ENCODE measurements at places on chromosomes 6 and 20.

DNA sequence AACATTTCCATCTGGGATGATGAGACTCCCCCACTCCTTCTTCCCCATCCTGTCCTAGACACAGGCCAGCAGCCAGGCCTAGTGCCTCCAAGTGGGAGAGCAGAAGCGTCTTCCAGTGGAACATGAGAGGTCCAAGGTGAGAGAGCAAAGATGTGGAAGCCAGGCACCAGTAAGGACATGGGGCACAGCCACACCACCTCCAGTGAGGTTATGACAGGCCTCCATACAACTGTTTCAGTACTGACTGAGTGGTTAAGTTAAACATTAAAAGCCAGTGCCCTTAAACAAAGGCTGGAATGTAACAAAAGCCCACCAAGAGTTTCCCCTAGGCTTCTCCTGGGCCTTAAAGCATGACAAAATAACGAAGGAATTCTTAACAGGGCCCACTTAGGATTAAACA is 5.3 kb downstream of the ZBTB24 start:
- no peak for DNase-seq

GRCh38 chr20:33490934-33491656 is 1.2 kb downstream of the CBFA2T2 start:
- no peak for DNase-seq

GRCh38 chr6:36430351-36430750 is 12.3 kb downstream of the PXT1 start:
- DNase-seq: no peak

DNA sequence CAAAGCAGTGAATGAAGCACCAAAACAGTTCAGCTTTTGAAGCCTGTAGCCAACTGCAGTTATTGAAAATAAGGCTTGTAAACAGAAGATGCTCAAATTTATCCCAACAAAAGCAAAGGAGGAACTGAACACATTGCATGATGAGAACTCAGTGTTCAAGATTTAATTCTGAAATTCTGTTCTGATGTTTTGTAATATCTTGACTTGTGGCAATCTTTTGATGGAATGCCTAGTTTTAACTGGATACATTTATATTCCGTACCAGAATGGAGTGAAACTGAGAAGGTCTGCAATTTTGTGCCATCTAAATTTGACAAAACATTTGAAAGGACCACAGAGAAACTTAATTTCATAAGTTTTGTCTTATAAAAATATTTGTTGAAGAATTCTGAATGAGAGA is 17.5 kb downstream of the FYN start:
- no peak for DNase-seq

DNA sequence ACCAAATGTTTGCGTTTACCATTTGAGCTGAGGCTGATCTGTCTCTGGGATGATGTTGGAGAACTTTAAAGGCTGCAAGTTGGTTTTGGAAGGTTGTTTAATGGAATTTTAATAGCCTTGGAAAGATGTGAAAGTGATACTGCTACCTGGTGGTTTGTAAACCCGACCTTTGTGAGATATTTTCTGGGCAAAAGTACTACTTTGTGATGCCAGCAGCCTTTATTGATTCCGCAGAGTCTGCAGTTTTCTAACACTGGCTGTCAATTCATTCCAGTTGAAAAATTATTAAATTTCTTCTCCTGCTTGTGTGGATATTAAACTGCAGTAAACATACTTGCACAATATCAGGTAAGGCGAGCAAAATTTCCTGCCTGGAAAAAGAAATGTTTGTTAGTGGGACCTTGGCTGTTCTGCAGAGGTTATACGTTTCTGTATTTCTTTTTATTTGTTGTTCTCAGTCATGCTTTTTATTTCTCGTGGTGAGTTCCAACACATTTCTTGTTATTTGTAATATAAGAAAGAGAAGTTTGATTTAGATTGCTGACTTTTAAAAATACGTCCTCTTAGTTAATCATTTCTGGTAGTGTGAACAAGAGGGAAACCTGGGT is 322.5 kb downstream of the CDKAL1 start:
- DNase-seq: no peak

DNA sequence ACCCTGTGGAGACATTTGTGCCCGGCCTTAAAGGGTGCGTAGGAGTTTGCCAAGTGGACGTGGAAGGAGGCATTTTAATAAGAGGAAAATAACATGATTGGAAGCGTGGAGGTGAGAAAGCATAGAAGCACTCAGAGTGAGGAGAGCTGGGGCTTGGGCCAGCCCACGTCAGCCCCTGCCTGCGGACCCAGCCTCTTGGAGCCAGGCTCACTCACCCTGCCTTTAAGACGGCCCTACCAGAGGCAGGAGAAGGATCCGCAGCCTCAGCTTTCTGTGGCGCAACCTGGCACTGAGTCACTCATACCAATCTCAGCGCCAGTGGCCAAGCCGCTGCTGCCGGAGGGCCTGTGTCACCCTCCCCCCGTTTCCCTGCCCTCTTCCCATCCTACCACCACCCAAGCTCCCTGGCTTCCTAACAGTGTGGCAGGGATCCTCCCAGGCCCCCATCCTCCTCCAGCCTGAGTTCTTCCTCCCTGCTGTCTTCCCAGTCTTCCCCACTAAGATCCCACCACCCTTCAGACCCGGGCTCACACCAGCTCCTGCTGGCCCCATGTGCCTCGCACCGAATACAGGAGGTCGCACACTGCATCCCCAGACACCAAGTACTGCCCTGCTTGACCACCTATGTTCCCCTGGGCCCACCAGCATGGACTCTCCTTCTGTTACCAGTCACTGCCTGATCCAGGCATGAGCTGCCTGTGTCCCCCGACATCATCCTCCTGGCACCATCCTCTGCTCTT is 285.2 kb downstream of the UST start:
- DNase-seq: no peak

DNA sequence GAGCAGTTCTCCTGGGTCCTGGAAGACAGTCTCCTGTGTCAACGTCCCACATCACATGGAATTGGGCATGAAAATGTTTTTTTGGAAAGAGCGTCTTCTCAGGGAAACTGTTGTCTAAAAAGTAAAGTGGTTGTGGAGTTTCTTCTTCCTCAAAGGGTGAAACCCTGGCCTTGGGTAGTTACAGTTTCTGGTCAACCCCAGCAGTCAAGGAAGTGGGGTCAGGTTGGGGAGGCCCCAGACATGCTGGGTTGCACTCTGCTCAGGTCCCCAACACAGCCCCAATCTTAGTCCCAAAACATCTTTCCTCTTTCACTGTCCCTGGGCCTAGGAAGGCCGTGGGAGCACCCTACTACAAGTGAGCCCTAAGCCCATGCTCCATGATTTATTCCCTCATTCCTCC is 996 bp upstream of the NFKBIE start:
- no peak for DNase-seq

DNA sequence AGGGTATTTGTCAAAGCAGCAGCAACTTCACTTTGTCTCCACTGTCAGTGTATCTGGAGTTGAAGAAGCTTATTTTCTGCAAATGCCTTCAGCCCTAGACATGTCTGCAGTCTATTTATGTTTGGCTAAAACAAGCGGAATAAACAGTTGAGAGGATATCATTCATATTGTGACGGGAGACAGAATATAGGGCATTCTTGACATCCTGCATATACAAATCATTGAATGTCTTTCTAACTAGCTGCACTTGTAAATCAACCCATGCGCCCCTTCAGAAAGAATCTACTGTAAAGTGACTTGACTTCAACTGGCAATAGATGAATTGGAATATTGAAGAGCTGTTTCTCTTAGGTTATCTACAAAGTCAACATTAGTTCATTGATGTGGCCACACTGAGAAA is 258.9 kb downstream of the TSHZ2 start:
- DNase-seq: no peak

GRCh38 chr6:25537349-25538018 is 114.5 kb upstream of the SCGN start:
- DNase-seq: no peak

GRCh38 chr20:24086121-24086520 is 97.5 kb upstream of the GGTLC1 start:
- DNase-seq: no peak

DNA sequence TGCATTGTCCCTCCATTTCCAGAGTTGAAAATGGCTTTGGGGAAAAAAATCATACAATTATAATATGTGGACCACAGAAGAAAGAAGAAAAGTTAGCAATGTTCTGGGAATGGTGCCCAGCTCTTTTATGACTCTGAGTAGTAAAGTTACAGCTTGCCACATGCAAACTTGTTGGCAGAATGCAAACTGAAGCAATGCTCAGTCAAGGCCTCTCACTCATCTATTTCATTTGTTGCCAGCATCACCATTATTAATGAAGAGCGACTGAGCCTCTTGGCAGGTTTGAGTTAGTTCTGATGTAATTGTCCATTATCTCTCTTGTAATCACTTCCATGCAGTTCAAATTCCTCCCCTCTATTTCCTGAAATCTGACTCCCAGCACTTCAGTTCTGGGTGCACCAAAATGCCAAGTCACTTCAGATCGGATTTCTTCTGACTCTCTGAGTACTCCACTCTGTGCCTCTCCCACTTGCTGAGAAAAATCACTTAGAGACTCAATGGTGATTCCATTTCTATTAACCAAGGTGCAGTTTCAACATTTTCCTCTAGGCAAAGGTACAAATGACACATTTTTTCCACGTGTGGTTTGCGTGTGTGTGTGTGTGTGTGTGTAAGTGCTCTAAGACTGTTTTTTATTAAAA is 154.4 kb upstream of the STMND1 start:
- peak; percentile 89 for DNase-seq

- no peak for DNase-seq
Measured at GRCh38 chr6:123821112-123821511, 17.4 kb downstream of the NKAIN2 start.

- no peak for DNase-seq
Measured at GRCh38 chr6:79668381-79668780, 37.3 kb downstream of the SH3BGRL2 start.

GRCh38 chr6:12119085-12119588 is 107.0 kb downstream of the HIVEP1 start:
- DNase-seq: no peak

- DNase-seq: no peak
Measured at GRCh38 chr6:56667336-56667735, 24.6 kb upstream of the DST start.

GRCh38 chr6:22271081-22271480 is 25.8 kb downstream of the PRL start:
- no peak for DNase-seq

GRCh38 chr6:99119109-99120031 is 171.6 kb upstream of the FBXL4 start:
- DNase-seq: peak; percentile 76

- no peak for DNase-seq
Measured at GRCh38 chr6:73058736-73059135, 166.6 kb downstream of the KHDC1L start.

- no peak for DNase-seq
Measured at GRCh38 chr6:153790876-153791473, 248.1 kb upstream of the OPRM1 start.

GRCh38 chr6:80696268-80696667 is 589.8 kb downstream of the BCKDHB start:
- no peak for DNase-seq

GRCh38 chr6:133758815-133759335 is 130.0 kb upstream of the TCF21 start:
- DNase-seq: no peak

DNA sequence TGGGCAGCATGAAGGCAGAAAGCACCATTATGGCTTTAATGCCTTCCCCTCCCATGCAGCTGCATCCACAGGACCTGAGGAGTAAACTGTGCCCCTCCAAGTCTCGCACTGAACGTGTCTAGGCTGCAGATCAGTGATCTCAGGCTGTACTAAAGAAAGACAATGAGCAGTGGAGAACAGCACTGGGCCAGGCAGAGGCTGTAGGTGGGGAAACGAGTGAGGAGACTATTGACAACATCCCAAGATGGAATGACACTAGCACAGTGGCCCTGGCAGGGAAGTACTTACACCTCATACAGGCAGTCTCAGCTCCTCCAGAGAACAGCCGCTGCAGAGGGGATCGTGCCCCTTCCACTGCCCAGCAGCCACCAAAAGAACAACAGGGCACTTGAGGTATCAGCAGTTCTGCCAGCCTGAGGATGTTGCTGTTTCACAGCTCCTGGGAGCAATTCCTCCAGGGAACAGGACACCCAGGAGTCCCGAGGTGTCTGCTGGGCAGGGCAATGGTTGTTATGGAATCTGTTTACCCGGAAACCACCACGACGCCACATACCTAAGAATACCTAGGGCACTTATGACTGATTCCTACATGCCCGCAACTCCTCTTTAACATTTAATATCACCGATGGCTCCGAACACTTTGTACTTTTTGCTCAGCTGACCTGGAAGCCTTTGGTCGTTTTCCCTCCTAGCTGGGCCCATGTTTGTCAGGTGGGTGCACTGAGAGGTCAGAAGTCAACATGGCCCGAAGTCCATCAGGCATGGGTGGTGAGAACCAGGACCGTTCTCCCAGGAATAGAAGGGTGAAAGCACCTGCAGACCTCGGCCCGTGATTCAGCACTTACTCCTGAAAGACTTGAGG is 79.1 kb downstream of the SLC22A23 start:
- no peak for DNase-seq

- no peak for DNase-seq
Measured at GRCh38 chr20:47233333-47234188, 122.9 kb downstream of the ZMYND8 start.

DNA sequence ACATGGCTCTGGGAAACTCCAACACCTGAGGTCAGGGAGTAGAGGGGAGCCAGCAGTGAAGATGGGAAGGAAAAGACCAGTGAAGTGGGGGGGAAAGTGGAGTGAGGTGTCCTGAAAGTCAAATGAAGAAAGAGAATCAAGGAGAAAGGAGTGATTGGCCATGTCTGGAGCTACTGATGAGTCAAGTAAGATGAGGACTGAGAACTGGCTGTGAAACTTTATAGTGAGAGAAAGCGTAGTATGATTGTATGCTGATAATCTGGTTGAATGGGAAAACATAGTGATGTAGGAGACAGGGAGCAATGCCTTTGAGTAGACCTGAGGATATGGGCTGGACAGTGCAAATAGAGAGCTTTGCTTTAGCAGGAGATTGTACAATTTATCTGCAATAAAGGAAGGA is 183.6 kb upstream of the GMDS start:
- no peak for DNase-seq

DNA sequence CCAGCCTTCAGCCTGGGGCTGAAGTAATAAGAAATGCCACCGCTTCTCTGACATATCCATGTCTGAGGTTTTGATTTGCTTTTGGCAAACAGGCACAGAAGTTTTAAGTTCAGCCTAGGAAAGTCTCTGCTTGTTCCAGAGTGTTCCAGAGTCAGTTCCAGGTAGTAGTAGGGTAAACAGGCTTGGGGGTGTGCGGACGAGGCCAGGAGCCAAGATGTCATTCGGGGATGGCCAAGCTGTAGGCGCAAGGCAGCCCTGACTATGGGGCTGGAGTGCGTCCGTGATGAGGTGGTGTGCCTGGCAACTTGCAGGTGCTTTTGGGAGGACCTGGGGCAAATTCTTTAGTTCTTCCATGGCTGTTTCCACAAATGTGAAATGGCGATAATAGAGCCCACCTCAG is 60.3 kb downstream of the IRF4 start:
- DNase-seq: no peak

- peak; percentile 83 for DNase-seq
Measured at GRCh38 chr6:19692506-19693298, 144.5 kb upstream of the ID4 start.
